ENCODE measurements at places on chromosomes 16 and 17. TPM values are rescaled to one million over a fixed set of nuclear protein-coding genes. Genes with fewer than 3 reads are reported as not detected.
A peak's percentile ranks its signal among the peaks of the same experiment; 100 is the strongest.

- H3K36me3 ChIP-seq: no peaks in the 10 kb centered on the region
- H3K4me1 ChIP-seq: peaks cover 13% of the 10 kb centered on the region
- no peak for DNase-seq
- H3K4me3 ChIP-seq: no peak overlapping the region
Observed at GRCh38 chr16:81180578-81180977, 57.9 kb upstream of the BCO1 start.

GRCh38 chr16:7792346-7792745 is 459.7 kb downstream of the RBFOX1 start:
- no peak overlapping the region for H3K4me3 ChIP-seq
- no peaks in the 10 kb centered on the region for H3K4me1 ChIP-seq
- H3K27me3 ChIP-seq: peaks cover 2% of the 10 kb centered on the region

- H3K27ac ChIP-seq: peak overlapping the region; percentile 93
- no peaks in the 10 kb centered on the region for H3K27me3 ChIP-seq
- H3K4me1 ChIP-seq: peaks cover 33% of the 10 kb centered on the region
- H3K36me3 ChIP-seq: peaks cover 23% of the 10 kb centered on the region
- DNase-seq: no peak
Observed at GRCh38 chr17:50187394-50187725, 14.1 kb downstream of the COL1A1 start.

GRCh38 chr16:49274591-49274990 is 7.0 kb downstream of the CBLN1 start:
- no peaks in the 10 kb centered on the region for H3K36me3 ChIP-seq
- no peaks in the 10 kb centered on the region for H3K4me1 ChIP-seq
- peaks cover 96% of the 10 kb centered on the region for H3K27me3 ChIP-seq
- no peak for DNase-seq
- no peak overlapping the region for H3K4me3 ChIP-seq

- peak overlapping the region; percentile 53 for H3K27ac ChIP-seq
- peaks cover 18% of the 10 kb centered on the region for H3K4me1 ChIP-seq
- DNase-seq: no peak
Observed at GRCh38 chr17:78789663-78790181, 7.6 kb upstream of the CYTH1 start.

- peaks cover 19% of the 10 kb centered on the region for H3K4me1 ChIP-seq
- no peak overlapping the region for H3K27ac ChIP-seq
- no peaks in the 10 kb centered on the region for H3K36me3 ChIP-seq
- H3K27me3 ChIP-seq: peaks cover 4% of the 10 kb centered on the region
Observed at GRCh38 chr17:55527540-55528118, 16.4 kb upstream of the SMIM36 start.

The TCAP gene
- 3.0 TPM for total RNA-seq

Data from mesothelial cell of epicardium (in vitro differentiated cells).